ENCODE measurements at places on chromosomes 3 and 15.
A peak's percentile ranks its signal among the peaks of the same experiment; 100 is the strongest.

DNA sequence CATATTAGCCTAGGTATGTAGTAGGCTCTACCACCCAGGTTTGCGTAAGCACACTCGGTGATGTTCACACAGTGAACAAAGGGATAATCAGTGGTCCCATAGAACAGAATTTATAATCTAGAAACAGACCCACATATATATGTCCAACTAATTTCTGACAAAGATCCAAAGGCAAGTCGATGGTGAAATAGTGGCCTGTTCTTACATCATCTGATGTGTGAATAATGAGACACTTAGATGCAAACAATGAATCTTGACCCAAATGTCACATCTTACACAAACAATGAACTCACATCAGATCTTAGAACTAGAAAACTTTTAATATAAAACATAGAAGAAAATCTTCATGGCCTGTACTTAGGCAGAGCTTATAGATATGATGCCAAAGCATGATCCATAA lies 17.6 kb upstream of the TM2D3 start:
- no peak for DNase-seq

DNA sequence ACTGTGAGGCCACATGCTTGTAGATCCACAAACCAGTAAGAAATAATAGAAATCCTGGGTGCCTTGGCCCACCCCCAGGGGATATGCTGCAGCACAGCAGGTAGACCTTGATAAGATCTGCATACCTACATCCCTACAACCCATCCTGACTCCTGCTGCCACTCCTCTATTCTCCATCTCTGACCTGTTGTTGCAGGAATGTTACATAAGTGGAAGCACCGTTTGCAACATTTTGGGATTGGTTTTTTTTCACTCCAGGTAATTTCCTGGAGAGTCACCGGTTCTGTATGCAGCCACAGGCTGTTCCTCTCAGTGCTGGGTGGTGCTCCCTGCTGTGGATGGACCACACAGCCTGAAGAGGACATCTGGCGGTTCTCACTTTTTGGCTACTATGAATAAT lies 16.1 kb upstream of the CSPG5 start:
- DNase-seq = no peak

GRCh38 chr3:94433811-94434210 lies 370.9 kb downstream of the NSUN3 start:
- no peak for DNase-seq

- no peak for DNase-seq
Observed at GRCh38 chr3:15781131-15781530, 16.6 kb downstream of the ANKRD28 start.

DNA sequence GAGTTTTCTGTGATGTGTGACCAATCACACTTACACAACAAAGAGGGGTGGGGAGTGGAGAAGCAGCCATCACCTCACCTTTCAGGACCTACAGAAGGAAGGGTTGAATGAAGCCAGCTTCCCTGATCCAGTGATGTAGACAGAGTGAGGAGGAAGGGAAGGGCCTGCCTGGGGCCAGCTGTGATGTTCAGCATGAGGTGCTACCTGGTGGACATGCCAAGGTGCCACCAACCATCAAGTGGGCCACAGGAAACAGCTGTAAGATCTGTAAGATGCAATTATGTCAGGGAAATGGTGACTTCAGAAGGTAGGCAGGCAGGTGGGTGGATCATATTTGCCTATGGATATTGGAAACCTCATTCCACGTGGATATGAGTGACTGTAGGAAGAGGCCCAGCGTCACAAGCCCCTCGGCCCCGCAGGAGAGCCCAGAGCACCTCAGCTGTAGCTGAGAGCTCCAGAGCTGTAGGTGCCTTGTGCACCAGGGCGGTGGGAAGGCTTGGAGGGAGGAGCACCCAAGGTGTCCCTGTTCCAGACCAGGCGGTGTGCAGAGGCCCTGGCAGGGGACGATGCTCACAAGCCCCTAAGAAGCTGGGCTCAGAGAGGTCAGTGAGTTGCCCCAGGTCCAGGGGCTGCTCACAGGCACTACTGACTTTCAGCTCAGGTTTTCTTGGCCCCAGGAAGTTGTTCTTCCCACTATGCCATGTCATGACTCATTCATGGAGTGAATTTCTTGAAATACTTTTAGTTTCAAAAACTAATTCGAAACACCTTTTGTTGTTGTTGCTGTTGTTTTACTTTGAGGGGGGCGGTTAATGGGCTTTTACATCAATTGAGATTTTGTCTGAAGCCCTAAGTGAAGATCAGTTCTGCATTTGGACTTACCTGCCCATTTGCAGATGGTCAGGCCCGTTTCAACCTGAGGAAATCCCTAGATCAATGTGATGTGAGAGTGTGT lies 94.2 kb upstream of the ALDH1A3 start:
- peak; percentile 25 for DNase-seq

- no peak for DNase-seq
Observed at GRCh38 chr3:16011376-16011775, 163.1 kb upstream of the GALNT15 start.

DNA sequence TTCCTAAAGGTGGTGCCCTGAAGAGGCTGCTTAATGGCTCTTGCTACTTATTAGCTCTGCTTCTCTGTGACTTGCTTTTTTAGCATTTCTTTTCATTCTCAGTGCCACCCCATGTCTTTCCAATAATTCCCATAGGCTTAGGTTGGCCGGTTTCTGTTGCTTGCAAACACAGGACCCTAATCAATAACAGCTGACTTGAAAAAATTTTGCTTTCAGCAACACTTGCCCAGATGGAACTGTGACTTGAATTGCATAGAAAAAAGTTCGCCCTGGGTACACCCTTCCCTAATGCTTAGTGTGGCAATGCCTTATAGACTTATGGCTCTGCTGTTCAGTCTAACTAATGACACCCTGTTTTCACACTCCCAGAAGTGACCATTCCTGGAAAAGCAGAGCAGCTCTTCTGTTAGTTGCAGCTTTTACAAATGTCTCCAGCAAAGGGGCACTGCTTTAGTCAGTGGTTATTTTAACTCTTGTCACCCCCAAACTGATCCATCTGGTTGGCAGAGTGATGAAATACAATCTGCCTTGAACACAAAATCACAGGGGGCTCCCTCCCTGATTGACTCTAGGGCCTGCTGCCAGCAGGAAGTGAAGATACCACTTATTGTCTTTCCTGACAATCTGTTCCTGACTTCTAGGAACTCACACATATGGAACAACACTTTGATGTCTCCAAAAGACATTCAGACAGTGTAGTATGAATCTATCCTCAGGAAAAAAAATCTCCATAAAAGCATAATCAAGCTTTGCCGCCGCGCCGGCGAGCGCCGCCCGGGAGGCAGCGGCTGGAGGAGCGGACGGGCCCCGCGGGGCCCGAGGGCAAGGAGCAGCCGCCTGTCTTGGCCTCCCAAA lies 9.7 kb upstream of the SLMAP start:
- DNase-seq = no peak

GRCh38 chr3:149547413-149547812 lies 72.9 kb downstream of the TM4SF4 start:
- no peak for DNase-seq

GRCh38 chr3:21752749-21753347 lies 1.8 kb upstream of the ZNF385D start:
- no peak for DNase-seq

- no peak for DNase-seq
Observed at GRCh38 chr15:78800806-78801205, 10.5 kb downstream of the ADAMTS7 start.

GRCh38 chr3:16464511-16465148 lies 48.9 kb downstream of the RFTN1 start:
- no peak for DNase-seq

DNA sequence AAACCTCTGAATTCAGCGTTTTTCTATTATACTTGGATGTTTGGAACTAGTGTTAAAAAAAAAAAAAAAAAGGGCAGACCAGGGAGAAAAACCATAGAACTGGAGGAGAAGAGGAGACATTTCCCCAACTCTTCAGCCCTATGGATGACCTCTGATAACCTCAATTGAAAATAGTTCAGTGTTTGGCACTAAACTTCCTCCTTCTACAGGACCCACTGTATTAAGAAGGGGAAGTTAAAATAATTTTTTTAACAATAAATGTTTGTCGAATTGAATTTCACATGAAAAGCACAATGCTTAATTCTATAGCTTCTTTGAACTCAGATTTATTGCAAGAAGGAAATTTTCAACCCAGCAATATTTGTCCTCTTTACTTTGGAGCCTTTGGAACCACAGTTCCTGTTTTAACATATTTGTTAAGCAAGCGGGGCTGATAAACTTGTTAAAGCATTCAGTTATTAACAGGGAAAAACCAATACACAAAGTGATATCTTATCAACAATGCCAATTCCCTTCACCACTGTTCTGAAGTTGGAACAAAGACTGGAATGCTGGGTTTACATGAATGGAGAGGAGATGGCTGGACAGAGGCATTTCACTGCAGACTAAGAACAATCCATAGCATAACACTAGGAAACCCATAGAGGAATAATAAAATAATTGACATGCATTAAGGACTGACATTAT lies 3.1 kb upstream of the A4GNT start:
- DNase-seq = no peak

GRCh38 chr3:4884888-4885287 lies 94.3 kb upstream of the BHLHE40 start:
- no peak for DNase-seq

GRCh38 chr3:48553361-48553760 lies 3.2 kb downstream of the PFKFB4 start:
- DNase-seq = no peak

DNA sequence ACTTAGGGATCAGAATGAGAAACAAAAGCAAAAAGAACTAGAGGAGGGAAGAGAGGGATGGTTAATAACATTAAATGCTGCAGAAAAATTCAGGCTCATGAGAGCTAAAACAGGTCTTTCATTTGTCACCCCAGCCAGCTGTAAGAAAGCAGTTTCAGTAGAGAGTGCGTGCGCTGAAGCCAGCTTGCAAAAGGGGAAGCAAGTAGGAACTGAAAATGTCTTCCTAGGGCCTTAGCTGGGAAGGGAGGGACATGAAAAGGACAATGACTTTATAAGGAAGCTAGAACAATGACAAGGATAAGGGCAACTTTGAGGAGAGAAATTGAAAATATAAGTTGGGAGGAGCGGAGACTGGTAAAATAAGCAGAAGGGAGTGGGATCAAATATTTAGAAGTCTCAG lies 3.1 kb downstream of the CIAO2A start:
- DNase-seq = no peak

DNA sequence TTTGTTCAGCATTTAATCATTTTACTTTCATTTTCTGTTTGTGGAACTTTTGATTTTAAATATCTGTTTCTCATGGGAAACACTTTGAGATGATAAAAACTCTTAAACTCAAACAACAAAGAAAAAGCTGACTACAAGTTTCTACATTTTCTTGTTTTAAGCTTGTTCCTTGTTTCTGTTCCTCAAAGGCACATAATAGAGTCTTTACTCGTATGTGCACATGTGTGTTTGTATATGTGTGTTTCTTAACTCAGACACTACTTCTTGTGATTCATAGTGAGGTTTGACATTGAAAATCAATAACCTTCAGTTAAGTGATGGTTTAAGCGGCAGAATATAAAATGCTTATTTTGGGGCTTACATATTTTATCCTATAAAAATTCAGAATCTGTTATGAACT lies 786.7 kb upstream of the EPHA6 start:
- DNase-seq = no peak

- no peak for DNase-seq
Observed at GRCh38 chr3:170692720-170693119, 106.8 kb upstream of the SLC7A14 start.

- no peak for DNase-seq
Observed at GRCh38 chr3:145581694-145582093, 579.3 kb downstream of the PLOD2 start.

DNA sequence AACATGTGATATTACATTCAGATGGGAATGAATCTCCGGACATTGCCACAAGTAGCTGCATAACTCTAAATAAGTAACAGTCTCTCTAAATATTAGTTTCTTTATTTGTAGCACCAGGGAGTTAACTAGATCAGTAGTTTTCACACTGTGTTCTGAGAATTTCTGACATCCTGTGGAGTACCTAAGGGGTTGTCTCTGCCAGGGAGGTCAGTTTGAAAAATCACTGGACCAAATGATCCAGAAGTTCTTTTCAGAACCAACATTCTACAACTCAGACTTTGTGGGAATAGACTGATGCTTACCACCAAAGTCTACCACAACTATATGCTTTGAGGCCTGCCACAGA lies 9.0 kb upstream of the ILDR1 start:
- no peak for DNase-seq

DNA sequence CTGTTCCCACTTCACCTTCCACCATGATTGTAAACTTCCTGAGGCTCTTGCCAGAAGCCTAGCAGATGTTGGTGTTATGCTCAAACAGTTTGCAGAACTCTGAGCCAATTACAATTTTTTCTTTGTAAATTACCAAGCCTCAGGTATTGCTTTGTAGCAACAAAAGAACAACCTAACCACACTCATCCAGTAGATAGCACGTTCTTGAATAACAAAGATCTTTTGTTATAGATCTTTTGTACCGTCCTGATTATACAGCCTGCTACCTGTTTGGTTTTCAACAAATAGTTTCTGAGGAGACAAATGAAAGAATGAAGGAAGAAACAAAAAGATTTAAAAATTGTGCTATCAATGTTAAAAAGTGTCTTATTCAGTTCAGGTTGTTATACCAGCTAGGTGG lies 474.7 kb upstream of the ALCAM start:
- no peak for DNase-seq

GRCh38 chr3:150589759-150590158 lies 13.4 kb upstream of the SELENOT start:
- no peak for DNase-seq

- no peak for DNase-seq
Observed at GRCh38 chr15:94177112-94177511, 54.2 kb upstream of the MCTP2 start.

- no peak for DNase-seq
Observed at GRCh38 chr3:11346416-11346815, 74.2 kb downstream of the ATG7 start.

DNA sequence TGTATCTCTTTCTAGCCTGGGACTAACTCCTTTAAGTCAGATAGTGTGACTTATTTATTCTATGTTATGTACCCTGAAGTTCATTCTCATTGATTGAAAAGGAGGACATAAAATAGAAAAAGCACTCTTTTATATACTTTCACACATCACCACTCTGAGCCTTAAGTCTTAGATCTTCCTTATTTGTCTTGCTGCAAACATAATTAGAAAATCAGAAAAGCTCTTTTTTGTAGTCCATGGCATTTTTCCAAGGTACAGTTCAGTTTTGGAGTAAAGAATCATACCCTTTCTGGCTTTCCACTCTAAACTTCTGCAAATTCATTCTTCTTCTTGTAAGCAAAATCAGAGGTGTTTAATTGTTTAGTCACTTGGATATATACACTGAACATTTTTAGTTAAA lies 75.5 kb downstream of the AKAP13 start:
- no peak for DNase-seq

Measured in mesothelial cell of epicardium (in vitro differentiated cells).